ENCODE measurements at places on chromosomes 7 and 10.

DNA sequence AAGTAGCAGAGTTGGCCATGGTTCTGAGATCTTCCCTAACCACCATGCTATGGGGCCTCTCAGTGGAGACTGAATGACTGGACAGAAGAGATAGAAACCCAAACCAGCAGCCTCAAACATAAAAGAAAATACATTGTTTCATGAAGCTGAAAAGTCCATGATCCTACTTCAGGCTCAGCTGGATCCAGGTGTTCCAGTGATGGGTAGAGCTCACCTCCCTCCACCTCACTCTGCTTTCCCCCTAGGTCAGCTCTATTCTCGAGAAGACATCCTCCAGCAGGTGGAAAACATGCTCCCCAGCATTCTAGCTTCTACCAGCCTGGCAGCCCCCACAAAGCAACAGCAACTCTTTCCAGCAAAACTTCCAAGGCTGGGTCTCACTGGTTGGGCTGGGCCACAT is 132.1 kb downstream of the OAT start:
- no peak for DNase-seq

- no peak for DNase-seq
Measured at GRCh38 chr7:750111-750905, 23.2 kb upstream of the PRKAR1B start.

DNA sequence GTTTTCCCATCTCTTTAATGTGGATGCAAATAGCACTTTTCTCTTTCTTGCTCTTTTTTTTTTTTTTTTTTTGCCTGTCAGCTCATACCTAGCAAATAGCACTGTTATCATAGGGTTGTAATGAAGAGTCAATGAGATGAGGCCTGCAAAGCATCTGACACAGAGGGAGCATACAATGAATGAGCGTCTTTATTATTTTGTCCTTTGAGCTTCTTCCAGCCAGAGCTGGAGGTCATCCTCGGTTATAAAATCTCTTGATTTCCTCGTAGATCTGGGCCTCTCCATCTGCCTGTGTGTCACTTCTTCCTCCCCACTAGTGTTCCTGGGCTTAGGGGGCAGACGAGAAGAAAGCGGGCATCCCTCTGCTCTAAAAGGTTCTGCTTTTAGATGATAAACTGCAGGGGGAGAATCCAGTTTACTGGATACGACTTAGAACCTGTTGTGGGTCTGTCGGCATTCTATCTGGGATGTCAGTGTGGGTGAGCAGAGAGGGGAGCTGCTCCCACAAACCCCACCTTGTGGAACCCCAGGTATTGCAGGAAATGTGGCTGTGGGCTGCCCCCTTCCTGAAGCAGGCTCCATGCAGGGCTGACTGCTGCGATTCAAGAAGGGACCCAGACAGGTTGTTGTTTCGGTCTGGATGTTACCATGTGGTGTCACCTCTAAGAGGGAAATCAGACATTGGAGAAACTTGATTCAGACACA is 135.8 kb upstream of the GPR26 start:
- no peak for DNase-seq

- no peak for DNase-seq
Measured at GRCh38 chr10:73480158-73480557, 15.7 kb downstream of the PPP3CB start.

GRCh38 chr7:107644309-107644974 is 16.2 kb upstream of the SLC26A4 start:
- DNase-seq: no peak

All from T-cell (primary cell).